Heart right ventricle (tissue), 16 donors: ENCODE measurements at places on chromosomes 5 and 9. TPM values are rescaled to one million over a fixed set of nuclear protein-coding genes. Genes with fewer than 3 reads are reported as not detected.

Gene SELENOP
- polyA plus RNA-seq, result 68.8 TPM

Gene SPINK6
- polyA plus RNA-seq, result not detected

Gene LCP2
- polyA plus RNA-seq, result 2.7 TPM

Gene PROB1
- polyA plus RNA-seq, result 12.2 TPM

DNA sequence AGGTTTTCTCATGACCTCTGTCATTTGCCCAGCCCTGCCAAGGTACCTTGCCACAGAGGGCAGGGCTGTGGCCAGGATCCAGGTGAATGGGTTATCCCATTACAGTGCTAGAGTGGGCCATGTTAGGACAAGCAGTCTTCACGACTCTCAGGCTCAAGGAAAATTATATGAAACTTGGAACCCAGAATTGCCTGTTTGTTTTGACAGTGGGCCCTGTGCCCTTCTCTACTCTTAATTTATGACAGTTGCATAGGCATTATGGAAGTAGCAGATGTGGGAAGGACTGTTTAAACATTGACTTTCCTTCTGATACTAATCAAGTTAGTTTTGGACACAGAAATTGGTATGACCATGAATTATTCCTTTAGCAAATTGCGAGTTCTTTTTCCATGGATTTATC is 41.7 kb downstream of the ITGA2 start:
- H3K27me3 ChIP-seq, result no peaks in the 10 kb centered on the region
- no peak overlapping the region for H3K27ac ChIP-seq

DNA sequence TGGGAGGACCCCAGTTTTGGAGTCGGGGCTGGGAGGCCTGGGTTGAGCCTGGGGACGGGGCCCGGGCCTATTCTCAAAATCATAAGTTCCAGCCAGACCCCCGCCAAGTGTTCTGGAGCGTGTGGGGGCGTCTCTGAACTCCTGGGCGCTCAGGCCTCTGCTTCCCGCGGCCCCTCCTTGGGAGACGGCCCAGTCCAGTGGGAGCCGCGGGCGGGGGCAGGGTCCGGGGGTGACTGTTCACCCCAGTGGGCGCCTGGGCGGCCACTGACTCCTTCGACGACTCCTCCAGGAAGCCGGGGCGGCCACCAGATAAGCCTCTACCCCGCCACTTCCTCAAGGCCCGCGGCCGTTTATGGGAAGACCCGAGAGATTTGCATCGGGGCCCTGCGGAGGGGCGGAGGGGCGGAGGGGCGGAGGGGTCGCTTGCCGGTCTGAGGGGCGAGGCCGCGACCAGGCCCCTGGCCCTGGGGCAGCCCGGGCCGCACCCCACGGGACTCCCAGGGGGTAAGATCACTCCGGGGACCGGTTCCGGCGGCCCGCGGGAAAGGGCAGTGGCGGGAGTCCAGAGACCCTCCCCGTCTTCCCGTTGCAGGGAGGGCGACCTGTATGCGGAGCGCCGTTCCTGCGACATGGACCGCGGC is 655 bp downstream of the TOR4A start:
- H3K27me3 ChIP-seq, result no peaks in the 10 kb centered on the region
- DNase-seq, result peak; percentile 62
- no peaks in the 10 kb centered on the region for H3K36me3 ChIP-seq
- H3K27ac ChIP-seq, result peak overlapping the region; percentile 93
- H3K4me3 ChIP-seq, result peak overlapping the region; percentile 63

GRCh38 chr5:4018007-4018406 is 422.4 kb downstream of the IRX1 start:
- peaks cover 13% of the 10 kb centered on the region for H3K4me1 ChIP-seq
- H3K27me3 ChIP-seq, result no peaks in the 10 kb centered on the region
- H3K27ac ChIP-seq, result peak overlapping the region; percentile 0
- no peak for DNase-seq
- no peak overlapping the region for H3K4me3 ChIP-seq
- no peaks in the 10 kb centered on the region for H3K36me3 ChIP-seq
